ENCODE measurements at places on chromosomes 13 and 19.

DNA sequence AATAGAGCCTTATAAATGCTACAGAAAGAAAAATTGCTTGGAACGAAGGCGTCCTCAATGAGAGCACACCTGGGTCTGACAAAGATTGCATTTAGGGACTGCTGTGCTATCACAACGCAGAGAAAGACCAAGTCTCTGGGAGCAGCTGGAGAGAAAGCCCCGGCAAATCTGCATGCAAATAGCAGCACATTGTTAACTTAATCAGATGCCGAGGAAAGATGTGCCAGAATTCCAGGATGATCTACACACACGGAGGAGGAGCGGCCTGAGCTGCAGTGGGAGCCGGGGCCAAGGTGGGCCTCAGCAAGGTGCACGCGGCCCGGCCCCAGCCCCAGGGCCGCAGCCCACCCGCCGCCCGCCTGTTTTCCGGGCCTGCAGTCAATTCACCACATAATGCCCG lies 1.4 kb downstream of the ZNF536 start:
- DNase-seq, result no peak

- DNase-seq, result no peak
Observed at GRCh38 chr19:8449830-8450229, 5.1 kb downstream of the HNRNPM start.

DNA sequence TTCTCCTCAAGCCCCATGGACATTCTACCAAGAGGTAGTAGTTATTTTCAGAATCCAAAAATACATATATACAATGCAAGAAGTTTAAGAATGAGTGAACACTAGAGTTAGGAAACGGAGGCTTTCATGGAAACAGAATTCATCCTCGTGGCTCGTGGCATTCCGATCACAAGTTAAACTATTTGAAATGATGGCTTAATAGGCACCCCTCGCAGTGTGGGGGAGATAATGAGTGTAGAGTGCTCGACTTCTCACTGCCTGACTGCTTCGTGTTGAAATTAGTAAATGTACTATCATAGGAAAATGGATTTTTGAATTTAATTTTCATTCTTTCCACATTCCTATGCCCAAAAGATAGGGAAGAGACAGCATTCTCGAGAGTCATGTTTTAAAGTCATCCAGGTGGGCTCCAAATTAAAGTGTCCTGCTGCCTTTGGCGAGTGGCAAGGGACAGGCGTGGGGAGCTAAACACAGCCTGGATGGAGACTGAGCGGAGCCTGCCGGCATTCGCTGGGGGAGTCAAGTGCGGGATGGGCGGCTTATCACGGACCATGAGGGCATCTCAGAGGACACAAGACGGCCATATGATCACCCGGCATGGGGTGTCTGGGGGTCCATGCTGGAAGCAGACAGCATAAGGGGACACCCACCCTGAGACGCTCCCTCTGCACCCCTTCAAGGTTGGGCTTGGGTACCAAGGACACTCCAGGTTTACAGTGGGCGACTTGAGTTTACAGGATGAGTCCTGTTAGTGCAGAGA lies 165.2 kb downstream of the TEX29 start:
- DNase-seq, result no peak

DNA sequence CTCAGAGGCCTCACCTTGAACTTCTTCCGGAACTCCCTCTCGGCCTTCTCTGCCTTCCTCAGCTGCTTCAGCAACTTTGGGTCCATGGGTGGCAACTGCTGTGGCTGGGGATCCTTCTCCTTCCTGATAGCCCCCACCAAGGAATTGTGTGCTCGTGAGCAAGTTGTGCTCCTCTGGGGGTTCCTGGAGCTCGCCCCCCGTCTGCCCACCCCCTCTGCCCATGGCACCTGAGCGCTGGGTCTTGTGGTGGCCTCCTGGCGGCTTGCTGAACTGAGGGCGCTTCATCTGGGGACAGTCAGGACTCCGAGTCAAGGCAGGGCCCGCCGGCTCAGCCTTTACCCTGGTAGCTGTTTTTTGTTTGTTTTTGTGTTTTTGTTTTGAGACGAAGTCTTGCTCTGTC lies 11.6 kb downstream of the PRAM1 start:
- no peak for DNase-seq

- DNase-seq, result no peak
Observed at GRCh38 chr19:5309438-5310204, 31.0 kb downstream of the PTPRS start.

- DNase-seq, result peak; percentile 22
Observed at GRCh38 chr19:8473648-8474476, 28.6 kb downstream of the PRAM1 start.

GRCh38 chr13:51478418-51479198 lies 25.8 kb upstream of the INTS6 start:
- no peak for DNase-seq

DNA sequence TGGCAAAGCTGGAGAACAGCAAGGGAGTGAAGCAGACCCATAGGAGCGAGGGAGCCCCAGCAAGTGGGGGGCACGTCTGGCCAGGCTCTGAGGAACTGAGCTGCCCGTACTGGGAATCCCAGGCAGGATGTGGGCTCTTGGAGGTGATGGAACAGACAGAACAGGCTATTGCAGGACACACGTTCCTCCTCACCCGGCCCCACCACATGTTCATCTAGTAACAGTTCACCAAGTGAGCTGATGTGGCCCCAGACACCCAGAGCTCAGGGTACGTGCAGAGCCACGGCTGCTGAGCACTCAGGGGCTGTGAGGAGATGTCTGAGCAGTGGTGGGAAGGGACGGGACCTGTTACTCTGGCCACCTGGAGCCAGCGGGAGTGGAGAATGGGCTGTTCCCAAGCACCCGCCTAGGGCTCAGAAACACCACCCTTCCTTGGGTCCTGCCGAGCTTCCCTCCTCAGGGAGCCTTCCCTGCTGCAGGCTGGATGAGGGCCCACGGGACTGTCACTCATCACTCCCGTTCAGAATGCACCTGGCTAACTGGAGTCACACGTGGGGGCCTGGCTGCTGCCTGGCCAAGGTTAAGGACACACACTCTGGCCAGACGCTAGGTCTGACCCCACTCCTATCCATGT lies 18.4 kb downstream of the ELL start:
- DNase-seq, result no peak

- DNase-seq, result no peak
Observed at GRCh38 chr19:13024951-13025697, 29.8 kb downstream of the NFIX start.

- DNase-seq, result peak; percentile 68
Observed at GRCh38 chr19:13154241-13154778, 4.1 kb downstream of the IER2 start.

DNA sequence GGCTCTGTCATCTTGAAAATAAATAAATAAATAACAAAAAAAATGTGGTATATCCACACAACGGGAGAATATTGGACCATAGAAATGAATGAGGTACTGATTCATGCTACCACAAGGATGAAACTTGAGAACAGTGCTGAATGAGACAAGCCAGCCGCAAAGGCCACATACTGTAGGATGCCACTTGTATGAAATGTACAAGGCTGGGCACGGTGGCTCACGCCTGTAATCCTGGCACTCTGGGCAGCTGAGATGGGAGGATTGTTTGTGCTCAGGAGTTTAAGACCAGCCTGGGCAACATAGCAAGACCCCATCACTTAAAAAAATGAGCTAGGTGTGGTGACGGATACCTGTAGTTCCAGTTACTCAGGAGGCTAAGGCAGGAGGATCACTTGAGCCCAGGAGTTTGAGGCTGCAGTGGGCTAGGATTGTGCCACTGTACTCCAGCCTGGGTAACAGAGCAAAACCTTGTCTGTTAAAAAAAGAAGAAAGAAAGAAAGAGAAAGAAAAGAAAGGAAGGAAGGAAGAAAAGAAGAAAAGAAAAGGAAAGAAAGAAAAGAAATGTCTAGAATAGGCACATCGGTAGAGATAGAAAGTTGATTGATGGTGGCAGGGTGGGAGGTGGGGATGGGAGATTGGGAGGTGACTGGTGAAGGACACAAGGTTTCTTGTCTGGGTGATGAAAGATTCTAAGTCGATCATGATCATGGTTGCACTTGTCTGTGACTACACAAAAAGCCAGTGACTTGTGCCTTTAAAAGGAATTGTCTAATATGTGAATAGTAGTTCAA lies 20.3 kb downstream of the HPN start:
- no peak for DNase-seq

DNA sequence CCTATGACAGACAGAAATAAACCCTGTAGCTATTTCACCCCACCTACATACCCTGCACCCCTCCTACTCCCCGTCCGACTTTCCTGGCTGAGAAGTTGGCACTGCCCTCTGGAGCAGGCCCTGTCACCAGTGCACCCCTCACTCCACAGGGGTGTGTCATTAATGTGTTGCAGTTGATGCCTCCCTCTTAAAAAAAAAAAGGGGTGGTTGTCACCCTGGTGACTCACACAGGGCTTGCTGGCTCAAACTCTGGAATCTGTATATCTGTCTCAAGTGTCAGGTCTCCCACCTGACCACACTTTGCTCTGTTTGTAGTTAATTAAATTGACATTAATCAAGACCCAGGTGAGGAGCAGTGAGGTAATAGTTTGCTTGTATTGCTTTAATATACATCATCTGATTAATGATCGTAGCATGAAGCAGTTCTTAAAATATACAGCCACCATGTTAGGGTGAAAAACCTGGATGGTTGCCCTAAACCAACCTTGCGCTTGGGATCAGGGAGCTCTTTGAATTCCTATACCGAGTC lies 2.0 kb upstream of the GATAD2A start:
- DNase-seq, result no peak

DNA sequence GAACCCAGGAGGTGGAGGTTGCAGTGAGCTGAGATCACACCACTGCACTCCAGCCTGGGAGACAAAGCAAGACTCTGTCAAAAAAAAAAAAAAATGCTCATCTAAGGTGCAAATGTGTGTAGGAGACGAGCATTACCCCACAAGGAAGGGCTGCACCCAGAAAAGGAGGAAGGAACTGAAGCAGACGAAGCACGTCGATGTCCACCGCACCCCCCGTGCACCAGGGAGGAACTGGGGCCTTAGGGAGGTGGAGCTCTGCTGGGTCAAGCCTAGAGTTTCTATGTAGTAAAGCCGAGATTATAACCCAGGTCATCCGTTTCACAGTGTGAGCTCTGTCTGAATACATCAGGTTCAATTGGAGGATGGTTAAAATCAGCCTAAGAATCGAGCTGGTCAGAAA lies 1.1 kb downstream of the VSTM1 start:
- no peak for DNase-seq

DNA sequence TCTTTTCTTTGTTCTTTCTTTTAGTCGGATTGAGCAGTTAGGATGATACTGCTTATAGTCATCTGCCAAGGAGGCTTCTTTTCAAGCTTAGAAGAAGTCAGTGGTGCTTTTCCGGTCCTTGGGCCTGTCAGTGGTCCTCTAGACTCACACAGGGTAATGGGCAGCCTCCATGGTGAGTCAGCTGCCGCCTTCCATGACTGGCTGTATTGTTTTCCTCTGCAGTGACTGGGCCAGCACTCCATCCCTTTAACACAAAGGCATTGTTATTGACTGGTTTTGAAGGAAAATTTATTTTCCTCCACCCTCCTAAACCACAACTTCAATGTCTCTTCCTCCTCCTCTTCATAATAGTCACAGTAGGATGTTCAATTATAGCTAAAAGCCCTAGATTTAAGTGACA lies 47.1 kb upstream of the CNMD start:
- DNase-seq, result no peak

GRCh38 chr13:99992949-99993351 lies 11.4 kb downstream of the ZIC2 start:
- no peak for DNase-seq

- no peak for DNase-seq
Observed at GRCh38 chr13:68551701-68552522, 1321.8 kb upstream of the PCDH9 start.

DNA sequence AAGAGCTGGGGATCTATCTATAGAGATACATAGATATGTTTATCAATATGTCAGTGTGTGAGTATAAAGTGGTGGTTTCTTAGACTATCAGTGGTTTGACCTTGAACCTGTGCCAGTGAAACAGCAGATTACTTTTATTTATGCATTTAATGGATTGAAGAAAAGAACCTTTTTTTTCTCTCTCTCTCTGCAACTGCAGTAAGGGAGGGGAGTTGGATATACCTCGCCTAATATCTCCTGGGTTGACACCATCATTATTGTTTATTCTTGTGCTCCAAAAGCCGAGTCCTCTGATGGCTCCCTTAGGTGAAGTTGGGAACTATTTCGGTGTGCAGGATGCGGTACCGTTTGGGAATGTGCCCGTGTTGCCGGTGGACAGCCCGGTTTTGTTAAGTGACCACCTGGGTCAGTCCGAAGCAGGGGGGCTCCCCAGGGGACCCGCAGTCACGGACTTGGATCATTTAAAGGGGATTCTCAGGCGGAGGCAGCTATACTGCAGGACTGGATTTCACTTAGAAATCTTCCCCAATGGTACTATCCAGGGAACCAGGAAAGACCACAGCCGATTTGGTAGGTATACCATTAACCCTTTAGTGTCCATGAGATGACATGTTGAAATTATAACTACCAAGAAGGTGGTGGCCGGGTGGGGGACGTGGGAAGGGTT lies 880 bp downstream of the FGF9 start:
- no peak for DNase-seq

- DNase-seq, result no peak
Observed at GRCh38 chr13:69956839-69957238, 150.8 kb upstream of the ATXN8OS start.

DNA sequence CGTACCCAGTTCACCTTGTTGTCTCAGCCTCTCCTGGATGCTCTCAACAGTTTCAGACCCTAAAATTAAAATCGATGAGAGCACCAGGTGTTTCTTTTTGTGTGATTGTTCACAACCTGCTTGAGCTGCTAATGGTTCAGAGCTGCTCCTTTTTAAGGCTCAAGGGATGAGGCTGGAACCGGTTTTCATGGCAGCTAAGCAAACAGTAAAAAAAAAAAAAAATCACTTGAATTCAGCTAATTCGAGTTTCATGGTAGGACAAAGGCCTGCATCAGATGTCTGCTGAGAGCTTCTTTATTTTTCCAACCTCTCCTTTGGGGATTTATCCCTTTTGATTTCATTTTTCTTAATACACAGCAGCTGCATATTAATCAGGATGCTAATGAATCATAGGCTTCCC lies 6.5 kb downstream of the SYCE2 start:
- no peak for DNase-seq

Data from activated CD4-positive, alpha-beta T cell treated with anti-CD3 and anti-CD28 coated beads, Interleukin-2, Interleukin-4, amounts not matched to agents 100 ng/mL and 50 ng/mL, durations not matched to agents 16 hours and 8 hours (primary cell).